CD4-positive, alpha-beta T cell treated with Interferon gamma for 1 hour (primary cell): ENCODE measurements at places on chromosomes 5 and 9.

- no peak for DNase-seq
Observed at GRCh38 chr5:61245936-61246335, 83.7 kb upstream of the SMIM15 start.

DNA sequence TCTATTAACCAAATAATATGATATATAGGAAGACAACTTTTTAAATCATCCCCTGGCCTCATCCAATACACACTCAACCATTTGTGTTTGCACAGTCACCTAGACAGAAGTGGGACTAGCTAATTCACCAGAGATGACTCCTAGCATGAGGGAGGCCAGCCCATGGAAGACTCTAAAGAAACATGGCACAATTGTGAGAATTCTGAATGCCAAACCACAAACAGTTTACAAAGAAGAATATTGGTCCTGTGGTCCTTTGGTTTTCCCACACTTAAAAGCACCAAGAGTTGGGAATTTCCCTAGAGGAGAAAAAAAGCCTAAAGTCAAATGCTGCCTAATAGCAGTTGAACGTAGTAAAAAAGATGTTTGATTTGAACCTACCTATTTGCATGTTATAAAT is 609.9 kb downstream of the ACTL7B start:
- DNase-seq, result no peak

- no peak for DNase-seq
Observed at GRCh38 chr5:144304688-144305087, 134.0 kb downstream of the KCTD16 start.

DNA sequence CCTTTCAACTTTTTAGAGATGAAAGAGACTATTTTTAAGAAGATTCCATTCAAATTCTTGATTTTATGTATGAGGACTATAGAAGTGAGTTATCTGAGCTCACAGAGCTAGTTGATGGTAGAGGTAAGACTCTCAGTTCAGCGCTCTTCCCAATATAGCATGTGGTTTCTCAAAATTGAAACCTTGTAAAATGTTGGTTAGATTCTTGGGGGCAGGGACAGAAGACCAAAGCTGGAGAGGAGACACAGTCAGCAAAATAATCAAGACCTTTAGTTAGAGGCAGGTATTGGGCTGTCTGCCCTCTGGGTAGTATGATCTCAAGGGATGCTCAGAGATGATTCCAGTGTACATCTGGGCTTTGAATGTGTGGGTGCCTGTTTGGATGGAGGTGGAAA is 246.4 kb downstream of the SH3GL2 start:
- no peak for DNase-seq

DNA sequence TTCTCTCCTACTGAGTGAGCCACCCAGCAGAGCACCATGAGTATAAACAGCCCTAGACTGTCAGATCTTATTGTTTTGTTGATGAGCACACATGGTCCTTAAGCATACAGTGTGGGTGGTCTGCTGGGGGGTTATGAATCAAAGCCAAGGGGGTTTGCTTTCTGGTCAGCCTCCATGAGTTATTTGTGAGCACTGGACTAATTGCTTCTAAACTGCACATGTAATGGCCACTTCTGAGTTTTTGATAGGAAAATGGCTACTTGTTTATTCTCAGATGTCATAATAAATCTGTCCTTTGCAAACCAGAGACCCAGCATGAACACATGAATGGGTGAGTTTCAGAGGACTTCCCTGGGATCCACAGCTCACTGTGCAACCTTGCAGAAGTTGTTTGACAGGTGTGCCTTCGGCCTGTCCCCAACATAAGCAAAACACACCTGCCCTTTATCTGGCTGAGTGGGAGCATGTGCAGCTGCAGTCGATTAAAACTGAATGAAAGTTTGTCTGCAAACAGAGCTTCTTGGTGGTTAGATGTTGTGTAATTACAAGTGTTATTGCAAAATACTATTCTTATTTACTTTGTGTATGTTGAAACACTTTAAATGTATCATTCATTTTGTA is 35.9 kb downstream of the MAMDC2 start:
- DNase-seq, result no peak

DNA sequence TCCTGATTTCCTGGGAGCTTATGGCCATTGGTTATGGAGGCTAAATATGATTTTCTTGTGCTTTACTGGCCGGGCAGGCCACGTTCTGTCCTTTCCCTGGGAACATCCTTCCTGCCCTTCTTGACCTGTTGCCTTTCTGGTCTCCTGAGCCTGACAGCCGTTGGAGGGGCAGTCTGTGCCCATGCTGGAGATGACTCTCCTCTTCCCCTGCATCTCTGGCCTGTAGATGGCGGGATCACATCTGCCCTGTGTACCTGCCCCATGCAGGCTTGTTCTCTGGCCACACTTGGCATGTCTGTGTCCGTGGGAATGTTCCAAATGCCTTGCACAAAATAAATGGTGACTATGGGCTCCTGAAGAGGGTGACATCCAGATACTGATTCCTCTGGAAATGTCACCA is 253.1 kb upstream of the IRX4 start:
- no peak for DNase-seq

GRCh38 chr9:120474591-120475243 is 105.2 kb downstream of the CDK5RAP2 start:
- DNase-seq, result no peak

DNA sequence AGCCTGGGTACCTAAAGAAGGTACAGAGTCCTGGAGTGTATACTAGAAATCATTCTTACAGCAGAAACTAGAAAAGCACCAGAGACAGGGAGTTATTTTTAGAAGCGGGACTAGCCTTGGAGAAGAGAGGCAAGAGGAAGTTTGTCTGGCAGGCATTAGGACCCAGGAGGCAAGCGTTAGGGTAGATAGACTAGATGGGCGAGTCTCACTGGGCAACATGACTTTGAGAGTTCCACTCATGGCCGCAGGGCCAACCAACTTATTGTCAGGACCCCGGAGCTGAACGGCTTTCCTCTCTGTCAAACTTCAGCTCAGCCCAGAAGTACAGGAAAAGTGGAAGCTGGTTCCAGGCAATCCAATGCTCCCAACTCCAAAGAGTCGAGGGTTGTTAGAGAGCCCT is 34.1 kb upstream of the NPR3 start:
- DNase-seq, result no peak
